Spleen (tissue), 13 donors: ENCODE measurements at places on chromosomes 3 and 15. TPM values are rescaled to one million over a fixed set of nuclear protein-coding genes. Genes with fewer than 3 reads are reported as not detected.

CCDC12 gene
- total RNA-seq: 49.3 TPM

DNA sequence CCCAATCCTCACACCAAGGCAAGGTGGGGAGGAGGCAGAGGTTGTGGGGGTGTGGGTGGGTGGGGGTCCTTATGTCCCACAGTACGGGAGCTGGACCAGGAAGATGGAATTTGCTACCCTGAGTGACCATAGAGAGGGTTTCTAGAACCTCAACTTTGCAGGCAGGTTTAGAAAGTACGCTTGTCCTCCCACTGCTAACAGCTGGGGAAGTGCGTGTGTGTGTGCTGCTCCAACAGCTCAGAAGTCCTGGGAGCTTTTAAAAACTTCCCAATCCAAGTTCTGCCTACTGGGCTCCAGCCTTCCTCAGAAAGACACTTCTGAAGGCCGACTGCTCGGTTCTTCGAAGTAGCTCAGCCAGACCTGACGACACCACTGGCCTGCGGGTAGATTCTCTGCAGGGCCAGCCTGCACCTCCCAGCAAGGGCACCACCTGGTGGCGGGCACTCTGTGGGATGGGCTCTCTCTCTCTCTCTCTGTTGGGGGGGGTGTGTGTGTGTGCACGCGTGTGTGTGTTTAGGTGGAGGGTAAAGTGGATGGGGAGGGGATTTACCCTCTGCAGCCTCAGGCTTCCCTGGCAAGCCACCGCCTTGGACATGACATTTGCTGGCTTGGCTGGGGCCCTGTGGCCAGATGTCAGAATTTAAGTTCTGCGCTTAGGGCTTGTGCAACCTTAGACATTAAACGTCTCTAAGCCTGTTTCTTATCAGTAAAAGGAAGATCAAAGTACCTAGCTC lies 15.6 kb downstream of the TMEM158 start:
- no peak overlapping the region for H3K27ac ChIP-seq
- peaks cover 9% of the 10 kb centered on the region for H3K27me3 ChIP-seq
- peaks cover 10% of the 10 kb centered on the region for H3K4me1 ChIP-seq
- no peak overlapping the region for H3K4me3 ChIP-seq
- H3K36me3 ChIP-seq: no peaks in the 10 kb centered on the region

DNA sequence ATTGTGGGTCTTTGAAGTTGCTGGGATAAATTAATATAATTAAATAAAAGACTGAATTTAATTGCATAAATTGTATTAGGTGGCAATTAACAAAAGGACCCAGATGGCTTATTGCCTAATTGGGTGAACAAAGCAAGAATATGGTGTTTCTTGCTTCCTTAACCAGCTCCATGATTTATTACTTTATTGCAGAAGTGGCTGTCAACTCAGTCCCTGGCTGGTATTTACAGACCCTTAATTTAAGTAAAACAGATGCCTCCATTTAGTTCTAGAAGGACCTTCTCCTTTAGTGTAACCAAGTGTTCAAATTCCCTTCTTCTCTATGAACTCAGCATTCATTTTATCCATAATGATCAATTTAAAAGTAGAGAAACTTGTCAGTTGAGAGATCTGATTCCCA lies 35.1 kb downstream of the DPH3 start:
- DNase-seq: no peak
- no peaks in the 10 kb centered on the region for H3K36me3 ChIP-seq
- H3K27ac ChIP-seq: no peak overlapping the region
- H3K27me3 ChIP-seq: no peaks in the 10 kb centered on the region

FOXL2NB gene
- not detected for total RNA-seq

CCR2 gene
- total RNA-seq: 48.4 TPM

GRCh38 chr3:116591236-116591635 lies 118.3 kb upstream of the TUSC7 start:
- H3K4me1 ChIP-seq: no peaks in the 10 kb centered on the region
- H3K36me3 ChIP-seq: no peaks in the 10 kb centered on the region
- no peak overlapping the region for H3K27ac ChIP-seq
- H3K27me3 ChIP-seq: no peaks in the 10 kb centered on the region
- no peak overlapping the region for H3K4me3 ChIP-seq

- H3K36me3 ChIP-seq: no peaks in the 10 kb centered on the region
- DNase-seq: no peak
- no peak overlapping the region for H3K27ac ChIP-seq
These were observed 43.4 kb downstream of the FAM174B start for GRCh38 chr15:92611995-92612745.

DNA sequence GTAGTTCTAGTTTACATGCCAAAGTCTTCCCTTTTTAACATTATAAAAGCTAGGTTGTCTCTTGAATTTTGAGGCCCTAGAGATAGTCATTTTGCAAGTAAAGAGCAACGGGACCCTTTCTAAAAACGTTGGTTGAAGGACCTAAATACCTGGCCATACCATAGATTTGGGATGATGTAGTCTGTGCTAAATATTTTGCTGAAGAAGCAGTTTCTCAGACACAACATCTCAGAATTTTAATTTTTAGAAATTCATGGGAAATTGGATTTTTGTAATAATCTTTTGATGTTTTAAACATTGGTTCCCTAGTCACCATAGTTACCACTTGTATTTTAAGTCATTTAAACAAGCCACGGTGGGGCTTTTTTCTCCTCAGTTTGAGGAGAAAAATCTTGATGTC lies 21.3 kb downstream of the SLC35A5 start:
- H3K4me1 ChIP-seq: peaks cover 19% of the 10 kb centered on the region
- no peak overlapping the region for H3K4me3 ChIP-seq
- no peak overlapping the region for H3K27ac ChIP-seq
- no peaks in the 10 kb centered on the region for H3K27me3 ChIP-seq
- no peak for DNase-seq
- peaks cover 42% of the 10 kb centered on the region for H3K36me3 ChIP-seq

DNA sequence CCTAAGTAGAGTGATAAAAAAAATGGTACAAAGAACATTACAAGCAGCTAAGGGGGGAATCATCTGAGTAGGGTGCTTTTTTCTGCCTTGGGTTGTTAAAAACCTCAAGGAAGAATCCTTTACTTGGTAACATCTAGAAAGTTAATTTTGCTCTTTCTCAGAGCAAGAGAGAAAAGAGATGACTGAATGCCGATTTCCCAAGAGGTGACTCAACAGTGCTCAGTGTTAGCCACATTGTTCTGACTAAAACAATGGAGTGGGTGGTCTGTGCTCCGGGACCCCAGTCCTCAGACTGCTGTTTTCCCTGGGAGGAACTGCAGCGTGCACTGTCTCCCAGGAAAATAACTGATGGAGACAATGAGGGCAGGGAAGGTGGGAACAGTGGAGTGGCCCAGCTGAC lies 41.1 kb upstream of the RASGRP1 start:
- H3K27ac ChIP-seq: no peak overlapping the region
- H3K4me1 ChIP-seq: no peaks in the 10 kb centered on the region
- H3K4me3 ChIP-seq: no peak overlapping the region
- no peaks in the 10 kb centered on the region for H3K36me3 ChIP-seq

GRCh38 chr3:158167737-158168557 lies 58.1 kb downstream of the RSRC1 start:
- H3K4me3 ChIP-seq: no peak overlapping the region
- DNase-seq: no peak
- H3K27me3 ChIP-seq: no peaks in the 10 kb centered on the region
- H3K27ac ChIP-seq: no peak overlapping the region

- H3K27ac ChIP-seq: no peak overlapping the region
These were observed 323.4 kb upstream of the GBE1 start for GRCh38 chr3:82084824-82085223.

ACTC1 gene
- 2.2 TPM for total RNA-seq

SYNM gene
- total RNA-seq: 9.4 TPM

DNA sequence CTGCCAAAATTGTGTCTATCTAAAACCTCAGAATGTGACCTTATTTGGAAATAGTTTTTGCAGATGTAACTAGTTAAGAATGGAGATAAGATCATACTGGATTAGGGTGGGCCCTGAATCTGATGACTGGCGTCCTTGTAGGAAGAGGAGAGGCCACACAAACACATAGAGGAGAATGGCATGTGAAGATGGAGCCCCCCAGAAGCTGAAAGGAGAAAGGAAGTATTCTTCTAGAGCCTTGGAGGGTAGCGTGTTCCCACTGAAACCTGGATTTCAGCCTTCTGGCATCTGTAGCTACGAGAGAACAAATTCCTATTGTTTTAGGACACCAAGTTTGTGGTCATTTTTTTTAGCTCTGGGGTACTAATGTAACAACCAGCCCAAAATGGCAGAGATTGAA lies 423.0 kb upstream of the TPM1 start:
- DNase-seq: no peak
- H3K4me1 ChIP-seq: no peaks in the 10 kb centered on the region
- no peak overlapping the region for H3K27ac ChIP-seq
- H3K4me3 ChIP-seq: no peak overlapping the region
- H3K27me3 ChIP-seq: no peaks in the 10 kb centered on the region
- H3K36me3 ChIP-seq: no peaks in the 10 kb centered on the region

DNA sequence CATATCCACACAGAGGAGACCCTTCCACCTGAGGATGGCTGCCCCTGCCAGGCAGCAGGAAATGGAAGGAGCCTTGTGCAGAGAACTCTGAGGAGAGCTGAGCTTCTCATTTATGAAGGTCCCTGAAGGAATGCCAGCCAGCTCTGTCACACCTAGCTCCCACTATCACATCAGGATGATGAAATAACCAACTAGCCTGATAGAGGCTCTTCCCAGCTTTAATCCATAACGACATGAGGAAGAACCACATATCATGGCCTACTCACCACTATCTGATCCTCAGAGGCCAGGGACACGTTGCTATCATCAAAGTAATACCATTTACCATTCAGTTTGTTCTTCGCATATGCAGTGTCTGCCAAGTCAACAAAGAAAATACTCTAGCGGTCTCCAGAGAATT lies 1.5 kb upstream of the C3orf62 start:
- no peak for DNase-seq
- H3K4me3 ChIP-seq: no peak overlapping the region
- peak overlapping the region; percentile 92 for H3K27ac ChIP-seq
- H3K4me1 ChIP-seq: peaks cover 10% of the 10 kb centered on the region

PLD1 gene
- total RNA-seq: 75.2 TPM

- H3K27me3 ChIP-seq: no peaks in the 10 kb centered on the region
- no peaks in the 10 kb centered on the region for H3K36me3 ChIP-seq
- peak overlapping the region; percentile 88 for H3K27ac ChIP-seq
- peaks cover 36% of the 10 kb centered on the region for H3K4me1 ChIP-seq
- H3K4me3 ChIP-seq: no peak overlapping the region
- DNase-seq: no peak
These were observed 36.8 kb downstream of the EHD4 start for GRCh38 chr15:41935566-41936020.

GRCh38 chr3:100603469-100603868 lies 5.9 kb upstream of the ADGRG7 start:
- peaks cover 3% of the 10 kb centered on the region for H3K4me1 ChIP-seq
- no peaks in the 10 kb centered on the region for H3K27me3 ChIP-seq
- peak overlapping the region; percentile 71 for H3K27ac ChIP-seq
- H3K36me3 ChIP-seq: no peaks in the 10 kb centered on the region
- H3K4me3 ChIP-seq: peak overlapping the region; percentile 17

- no peak overlapping the region for H3K4me3 ChIP-seq
- H3K36me3 ChIP-seq: no peaks in the 10 kb centered on the region
- no peaks in the 10 kb centered on the region for H3K27me3 ChIP-seq
- no peak for DNase-seq
- no peak overlapping the region for H3K27ac ChIP-seq
These were observed 47.5 kb upstream of the SELENOK start for GRCh38 chr3:53939086-53939582.

AQP9 gene
- 86.0 TPM for total RNA-seq

SPATA12 gene
- total RNA-seq: not detected

GRCh38 chr3:105253225-105253624 lies 113.5 kb upstream of the ALCAM start:
- no peak overlapping the region for H3K27ac ChIP-seq
- H3K4me1 ChIP-seq: no peaks in the 10 kb centered on the region
- DNase-seq: no peak
- H3K4me3 ChIP-seq: no peak overlapping the region
- no peaks in the 10 kb centered on the region for H3K27me3 ChIP-seq
- no peaks in the 10 kb centered on the region for H3K36me3 ChIP-seq

DNA sequence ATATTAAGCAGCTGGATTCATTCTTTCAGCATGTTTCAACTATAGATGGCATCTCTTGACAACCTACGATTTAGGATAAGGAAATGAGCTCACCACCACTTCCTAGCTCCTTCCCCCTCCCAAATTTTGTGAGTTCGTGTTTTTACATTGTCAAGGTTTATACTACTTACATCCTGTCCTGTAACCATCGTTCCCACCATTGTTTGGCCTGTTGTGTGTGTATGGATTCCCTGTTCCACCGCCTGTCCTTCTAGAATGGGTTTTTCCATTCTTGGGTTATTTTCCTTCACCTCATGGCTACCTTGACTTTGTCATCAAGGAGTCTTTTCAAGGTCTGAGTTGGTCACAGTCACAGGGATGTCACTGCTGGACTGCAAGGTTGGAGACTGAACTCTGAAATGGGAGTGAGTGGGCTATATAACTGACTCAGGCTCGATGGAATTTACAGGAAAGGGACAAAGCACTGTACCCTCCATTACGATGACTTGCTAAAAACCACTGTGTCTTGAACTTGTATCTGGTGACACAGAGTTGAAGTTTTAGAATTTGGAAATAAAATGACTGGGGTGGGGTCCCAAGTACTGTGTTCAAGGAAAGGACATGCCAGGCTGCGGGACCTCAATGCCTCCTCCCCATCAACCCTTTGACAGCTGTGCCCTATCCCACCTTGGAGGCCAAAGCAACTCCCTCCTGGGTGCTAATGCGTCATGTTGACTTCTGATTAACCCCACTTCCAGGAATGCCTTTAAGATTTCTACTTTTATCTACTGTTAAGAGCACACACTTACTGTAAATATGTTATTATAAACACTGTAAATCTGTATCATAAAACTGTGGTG lies 66.8 kb upstream of the BLM start:
- no peaks in the 10 kb centered on the region for H3K27me3 ChIP-seq
- H3K4me3 ChIP-seq: no peak overlapping the region
- H3K36me3 ChIP-seq: no peaks in the 10 kb centered on the region
- peaks cover 23% of the 10 kb centered on the region for H3K4me1 ChIP-seq

DOCK3 gene
- 0.33 TPM for total RNA-seq

TNFSF10 gene
- total RNA-seq: 95.6 TPM

RASL12 gene
- 9.2 TPM for total RNA-seq

DNA sequence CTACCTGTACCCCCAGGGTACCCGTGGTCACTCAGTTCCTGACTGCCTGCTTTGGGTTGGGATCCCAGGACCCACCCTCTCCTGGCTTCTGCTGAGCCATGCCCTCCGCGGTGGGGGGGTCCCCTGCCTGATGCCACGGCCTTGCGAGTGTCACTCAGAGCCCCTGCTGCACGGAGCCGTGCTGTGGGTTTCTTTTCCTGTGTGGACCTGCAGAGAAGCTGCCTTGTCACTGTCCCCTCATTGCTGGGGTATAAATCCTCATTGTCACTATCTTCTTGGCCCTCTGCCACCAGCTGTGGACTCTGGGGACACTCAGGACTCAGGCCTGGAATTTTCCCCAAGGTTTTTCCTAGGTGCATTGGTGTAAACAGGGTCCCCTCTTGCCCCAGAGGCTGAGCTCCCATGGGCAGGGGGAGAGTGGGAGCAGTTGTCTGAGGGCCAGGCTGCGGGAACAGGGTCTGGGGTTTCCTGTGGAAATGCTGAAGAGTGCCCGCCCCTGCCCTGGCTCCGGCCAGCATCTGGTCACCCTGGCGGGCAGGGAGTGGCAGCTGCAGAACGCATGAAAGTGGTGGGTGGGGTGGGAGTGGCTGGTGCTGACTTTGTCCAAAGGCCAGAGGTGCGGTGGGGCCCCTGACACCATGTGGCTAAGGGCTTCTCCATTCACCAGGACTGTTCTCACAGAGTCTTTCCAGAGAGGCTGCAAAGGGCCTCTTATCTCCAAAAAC lies 191.7 kb downstream of the GOLGA6L6 start:
- no peaks in the 10 kb centered on the region for H3K36me3 ChIP-seq
- H3K4me3 ChIP-seq: no peak overlapping the region
- H3K4me1 ChIP-seq: no peaks in the 10 kb centered on the region
- peak; percentile 84 for DNase-seq

GOLGA6L10 gene
- 1.4 TPM for total RNA-seq

- no peak for DNase-seq
- H3K27ac ChIP-seq: no peak overlapping the region
- no peak overlapping the region for H3K4me3 ChIP-seq
These were observed 65.8 kb upstream of the TRA2B start for GRCh38 chr3:186003610-186004009.

CAND2 gene
- 8.4 TPM for total RNA-seq
